Stimulated activated CD4-positive, alpha-beta T cell treated with anti-CD3 and anti-CD28 coated beads, Interleukin-1b, Interleukin-23, amount 100 ng/mL, for 1 hour (primary cell): ENCODE measurements at places on chromosomes 1 and 21.

DNA sequence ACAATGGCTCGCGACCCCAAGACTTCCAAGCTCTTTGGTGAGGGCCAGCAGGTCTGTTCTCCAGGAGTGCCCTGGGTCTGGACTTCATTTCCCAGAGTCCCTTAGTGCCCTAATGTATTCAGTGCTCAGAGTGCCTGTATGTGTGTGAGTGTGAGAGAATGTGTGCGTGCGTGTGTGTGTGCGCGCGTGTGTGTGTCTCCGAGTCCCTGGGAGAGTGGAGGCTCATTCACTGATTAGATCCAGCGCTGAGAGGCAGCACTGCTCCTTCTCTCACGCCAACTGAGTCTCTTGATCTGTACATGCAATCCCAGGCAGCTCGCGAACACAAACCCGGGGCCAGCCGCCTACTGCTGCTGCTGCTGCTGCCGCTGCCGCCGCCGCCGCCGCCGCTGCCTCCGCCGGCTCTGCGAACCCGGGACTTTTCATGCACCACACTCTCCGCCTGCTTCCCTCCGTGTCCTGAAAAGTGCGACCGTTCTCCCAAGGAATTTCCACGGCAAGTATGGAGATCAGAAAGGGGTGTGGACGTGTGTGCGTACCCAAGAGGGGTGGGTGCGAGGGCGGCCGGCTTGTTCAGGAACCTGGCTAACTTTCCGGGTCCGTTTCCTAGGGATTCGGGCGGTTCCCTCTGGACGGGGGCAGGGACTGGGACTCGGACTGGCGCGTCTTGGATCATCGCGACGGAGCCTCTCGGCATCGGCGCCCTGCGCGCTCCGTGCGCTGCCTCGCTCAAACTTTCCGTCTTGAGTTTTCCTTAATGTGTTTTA lies at the start of gene RNF220:
Gene RNF220 (plus strand): TSS at position 225 of the 767 bp plus-strand sequence.
- no peak for DNase-seq

DNA sequence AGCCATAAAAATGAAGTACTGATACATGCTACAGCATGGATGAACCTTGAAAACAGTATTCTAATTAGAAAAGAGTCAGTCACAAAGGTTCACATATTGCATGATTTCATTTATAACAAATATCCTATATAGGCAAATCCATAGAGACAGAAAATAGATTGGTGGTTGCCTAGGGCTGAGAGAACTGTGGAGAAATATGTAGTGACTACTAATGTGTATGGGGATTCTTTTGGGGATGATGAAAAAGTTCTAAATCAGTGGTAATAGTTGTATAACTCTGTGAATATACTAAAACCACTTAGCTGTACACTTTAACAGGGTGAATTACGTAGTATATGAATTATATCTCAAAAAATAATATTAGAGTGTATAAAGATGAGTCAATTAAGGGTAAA lies 45.8 kb downstream of the RNF115 start:
- DNase-seq = no peak

DNA sequence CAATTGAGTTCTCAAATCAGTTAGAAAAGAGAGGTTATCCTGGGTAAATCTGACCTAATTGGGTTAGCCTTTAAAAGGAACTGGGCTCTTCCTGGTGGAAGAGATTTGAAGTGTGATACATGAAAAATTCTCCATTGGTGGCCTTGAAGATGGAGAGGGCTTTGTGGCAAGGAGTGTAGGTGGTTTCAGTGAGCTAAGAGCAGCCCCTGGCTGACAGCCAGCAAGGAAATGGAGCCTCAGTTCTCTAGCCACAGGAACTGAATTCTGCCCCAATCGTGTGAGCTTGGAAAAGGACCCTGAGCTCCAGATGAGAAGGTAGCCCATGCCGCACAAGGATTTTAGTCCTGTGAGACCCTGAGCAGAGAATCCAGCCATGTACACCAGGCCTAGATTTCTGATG lies 12.7 kb upstream of the HYI start:
- no peak for DNase-seq

GRCh38 chr1:36909946-36910725 lies 124.2 kb downstream of the GRIK3 start:
- DNase-seq = no peak

GRCh38 chr1:103477101-103477500 lies 48.4 kb upstream of the RNPC3 start:
- DNase-seq = no peak

DNA sequence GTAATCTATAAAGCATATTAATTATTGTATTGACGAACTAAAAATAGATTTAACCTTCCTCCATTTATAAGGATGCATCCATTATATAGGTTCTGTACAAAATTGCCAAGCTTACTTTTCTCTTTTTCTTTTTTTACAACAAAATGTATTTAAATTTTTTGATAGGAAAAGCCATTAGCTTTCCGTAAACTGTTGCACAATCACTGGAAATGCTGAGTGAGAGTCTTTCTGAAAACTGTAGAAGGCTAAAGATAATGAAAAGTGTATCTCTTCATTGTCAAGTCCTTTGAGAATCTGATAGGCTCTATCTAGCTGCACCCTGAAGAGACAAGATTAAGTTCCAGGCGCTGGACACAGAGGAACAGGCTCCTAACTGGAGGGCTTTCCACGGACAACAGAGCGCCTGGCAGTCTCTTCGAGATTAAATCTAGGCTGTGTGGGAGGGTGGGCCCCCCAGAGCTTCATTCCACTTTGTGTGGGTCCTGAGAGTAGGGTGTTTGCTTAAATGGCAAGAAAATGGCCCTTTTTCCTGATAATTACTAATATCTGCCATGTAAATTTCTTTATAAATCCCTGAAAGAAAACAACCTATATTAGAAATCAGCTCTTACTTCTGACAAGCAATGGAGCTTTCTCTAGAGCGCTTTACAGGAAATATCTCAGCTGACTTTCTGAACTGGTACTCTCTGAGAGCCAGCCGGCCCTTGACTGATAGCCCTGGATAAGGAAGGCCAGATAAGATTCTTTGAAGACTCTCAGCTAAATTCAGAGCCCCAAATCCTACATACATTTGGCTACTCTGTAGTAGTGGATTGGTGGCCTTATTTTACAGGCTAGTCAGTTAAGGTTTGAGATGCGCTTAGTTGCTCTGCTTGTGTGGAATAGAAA lies 108.3 kb downstream of the FMN2 start:
- no peak for DNase-seq

GRCh38 chr1:241532864-241533263 lies 686 bp downstream of the KMO start:
- no peak for DNase-seq

GRCh38 chr1:85121744-85122143 lies 73.4 kb upstream of the MCOLN3 start:
- DNase-seq = no peak

DNA sequence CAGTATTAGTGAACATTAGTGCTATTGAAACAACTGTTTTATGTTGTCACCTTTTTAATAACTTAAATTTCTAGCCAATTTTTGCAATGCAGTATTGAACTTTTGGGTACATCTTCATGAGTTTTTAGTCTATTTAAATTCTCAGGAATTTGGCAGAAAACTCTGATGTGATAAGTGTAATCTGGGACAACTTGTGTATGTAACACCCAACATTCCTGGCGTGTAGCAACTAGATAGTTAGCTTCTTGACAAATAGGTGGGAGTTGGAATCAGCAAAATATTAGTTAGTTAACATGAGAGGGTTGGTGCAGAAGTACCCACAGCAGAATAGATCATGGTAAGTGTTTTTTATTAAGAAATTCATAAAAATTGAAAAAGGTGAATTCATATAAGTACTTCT lies 111.6 kb downstream of the ITSN1 start:
- DNase-seq = no peak

GRCh38 chr21:41671859-41672542 lies 94.9 kb downstream of the RIPK4 start:
- DNase-seq = no peak

DNA sequence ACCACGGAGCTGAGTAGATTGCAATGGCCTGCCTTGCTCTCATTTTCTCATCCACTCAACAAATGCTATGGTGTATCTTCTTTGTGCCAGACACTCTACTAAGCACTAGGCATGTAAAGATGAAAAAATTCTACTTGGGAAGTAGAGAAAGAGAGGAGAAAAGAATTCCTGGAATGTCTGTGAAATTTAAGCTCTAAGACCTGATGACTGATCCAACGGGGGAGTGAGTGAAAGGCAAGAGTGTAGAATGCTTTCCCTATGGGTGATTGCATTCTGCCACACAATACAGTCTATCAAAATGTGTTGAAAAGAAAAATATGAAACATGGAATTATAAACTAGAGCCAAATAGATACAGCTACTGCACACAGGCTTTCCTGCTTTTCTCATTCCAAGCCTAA lies 82.3 kb downstream of the CYYR1 start:
- no peak for DNase-seq

- DNase-seq = no peak
Observed at GRCh38 chr1:15436881-15437442, 1.3 kb upstream of the CTRC start.

DNA sequence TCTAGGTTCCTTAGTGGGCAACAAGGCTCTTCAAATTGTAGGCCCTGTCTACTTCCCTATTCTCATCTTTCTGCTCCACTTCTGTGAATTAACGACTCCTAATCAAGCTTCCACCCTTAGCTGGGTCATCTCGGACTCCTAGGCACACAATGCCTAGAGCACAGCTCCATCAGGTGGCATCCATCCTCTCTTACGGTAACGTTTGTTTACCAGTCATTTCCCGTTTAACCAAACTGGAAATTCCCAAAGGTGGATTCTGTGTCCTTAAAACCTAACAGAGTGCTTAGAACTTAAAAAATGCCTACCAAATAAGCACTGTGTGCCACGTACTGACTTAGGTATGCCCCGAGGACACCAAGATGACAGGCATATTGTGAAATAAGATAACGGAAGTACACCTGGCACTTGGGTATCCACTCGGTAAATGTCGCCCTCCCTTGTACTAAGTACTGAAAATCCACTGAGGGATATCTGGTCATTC lies 1.5 kb downstream of the PARP1 start:
- DNase-seq = no peak

DNA sequence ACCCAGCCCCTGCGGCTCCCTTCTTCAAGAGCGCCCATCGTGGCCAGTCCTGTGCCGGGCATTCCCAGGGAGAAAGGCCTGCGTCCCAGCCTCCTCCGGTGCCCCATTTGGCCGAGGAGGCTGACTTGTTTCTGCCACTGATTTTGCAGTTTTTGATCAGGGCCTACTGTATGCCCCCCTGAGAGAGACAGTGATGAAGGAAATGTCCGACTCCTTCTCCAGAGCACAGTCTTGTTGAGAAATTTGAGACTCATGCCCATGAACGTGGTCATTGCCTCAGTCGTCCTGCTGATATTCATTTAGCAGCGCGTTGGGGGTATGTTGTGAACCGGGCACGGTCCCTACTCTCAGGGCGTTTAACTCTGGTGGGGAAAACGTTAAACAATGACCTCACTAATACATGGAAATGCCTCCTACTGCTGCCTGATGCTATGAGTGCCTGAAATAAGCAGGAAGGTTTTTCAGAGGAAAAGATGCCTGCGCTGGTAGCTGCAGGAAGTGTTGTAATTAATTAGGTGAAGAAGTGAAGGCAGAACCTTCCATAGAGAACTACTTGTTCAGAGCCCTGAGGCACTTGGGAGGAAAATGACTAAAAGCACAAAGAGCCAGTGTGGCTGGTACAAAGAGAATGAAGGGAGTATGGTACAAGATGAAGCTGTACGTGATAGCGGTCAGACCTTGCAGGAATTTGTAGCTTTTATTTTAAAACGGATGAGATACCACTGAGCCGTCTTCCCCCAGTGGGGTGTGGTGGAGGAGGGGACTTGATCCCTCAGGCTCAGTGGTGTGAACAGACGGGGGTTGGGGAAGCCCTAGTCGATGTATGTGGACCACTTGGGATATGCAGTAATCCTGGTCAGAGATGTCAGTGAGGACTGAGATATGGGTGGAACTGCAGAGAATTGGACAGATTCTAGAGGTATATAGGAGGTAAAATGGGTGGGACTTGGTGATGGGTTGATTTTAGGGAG lies 730 bp downstream of the ZCCHC17 start:
- DNase-seq = no peak

- DNase-seq = no peak
Observed at GRCh38 chr1:161229896-161230295, 4.0 kb downstream of the TOMM40L start.

DNA sequence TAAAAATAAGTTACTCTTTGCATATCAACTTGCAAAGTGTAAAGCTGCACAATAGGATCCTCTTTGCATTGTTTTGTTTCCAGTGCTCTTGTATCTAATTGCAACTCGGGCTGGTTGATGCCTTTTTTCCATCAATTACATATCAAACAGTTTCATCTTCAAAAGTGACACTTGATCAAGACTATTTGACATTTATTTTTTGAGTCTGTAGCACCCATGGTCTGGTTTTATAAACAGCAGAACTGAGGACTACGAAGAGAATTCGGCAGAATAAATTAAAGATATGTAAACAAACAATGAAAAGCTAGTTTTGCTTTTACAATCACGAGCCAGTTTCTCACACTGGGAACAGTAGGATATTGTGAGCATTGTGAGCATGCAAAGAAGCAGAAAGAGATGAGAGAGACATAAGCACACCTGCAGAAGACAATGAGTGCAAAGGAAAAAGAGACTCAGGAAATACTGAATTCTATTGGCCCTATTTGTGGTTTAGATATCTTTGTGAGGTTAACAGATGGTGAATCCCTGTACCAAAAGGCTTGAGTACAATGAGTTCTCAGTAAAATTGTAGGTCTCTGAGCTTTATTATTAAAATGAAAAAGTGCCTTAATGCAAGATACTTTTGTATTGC lies 45.4 kb downstream of the RPL5 start:
- no peak for DNase-seq

DNA sequence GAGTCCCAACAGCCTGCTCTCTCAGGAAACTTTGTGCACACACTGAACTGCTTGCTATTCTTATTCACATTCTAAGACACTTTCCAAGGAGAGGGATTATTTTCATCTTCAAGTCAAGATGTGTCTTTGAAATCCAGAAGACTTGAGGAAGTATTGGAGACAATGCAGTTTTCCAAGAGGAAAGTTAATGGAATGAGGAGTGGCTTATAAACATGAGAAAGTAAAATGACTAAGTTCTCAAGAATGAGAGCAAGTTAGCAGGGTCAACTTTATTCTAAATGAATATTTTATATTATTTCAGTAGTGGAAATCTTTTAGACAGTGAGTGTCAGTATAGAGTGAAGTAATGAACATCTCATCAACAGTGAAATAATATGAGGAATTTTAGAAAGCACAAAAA lies 1239.3 kb downstream of the MRPL39 start:
- no peak for DNase-seq

GRCh38 chr1:93559045-93559444 lies 111.1 kb downstream of the FNBP1L start:
- DNase-seq = no peak

DNA sequence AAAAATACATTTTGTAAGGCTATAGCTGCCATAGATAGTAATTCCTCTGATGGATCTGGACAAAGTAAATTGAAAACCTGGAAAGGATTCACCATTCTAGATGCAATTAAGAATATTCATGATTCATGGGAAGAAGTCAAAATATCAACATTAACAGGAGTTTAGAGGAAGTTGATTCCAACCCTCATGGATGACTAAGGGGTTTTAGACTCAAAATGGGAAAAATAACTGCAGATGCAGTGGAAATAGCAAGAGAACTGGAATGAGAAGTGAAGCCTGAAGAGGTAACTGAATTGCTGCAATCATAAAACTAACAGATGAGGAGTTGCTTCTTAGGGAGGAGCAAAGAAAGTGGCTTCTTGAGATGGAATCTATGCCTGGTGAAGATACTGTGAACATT lies 230.8 kb downstream of the KCTD3 start:
- DNase-seq = no peak

GRCh38 chr1:53754484-53755312 lies 15.7 kb upstream of the GLIS1 start:
- DNase-seq = no peak
